ENCODE measurements at places on chromosomes 2 and 18. TPM values are rescaled to one million over a fixed set of nuclear protein-coding genes. Genes with fewer than 3 reads are reported as not detected.

Gene ELOA2
- total RNA-seq: not detected

Gene OSR1
- 12.5 TPM for total RNA-seq

DNA sequence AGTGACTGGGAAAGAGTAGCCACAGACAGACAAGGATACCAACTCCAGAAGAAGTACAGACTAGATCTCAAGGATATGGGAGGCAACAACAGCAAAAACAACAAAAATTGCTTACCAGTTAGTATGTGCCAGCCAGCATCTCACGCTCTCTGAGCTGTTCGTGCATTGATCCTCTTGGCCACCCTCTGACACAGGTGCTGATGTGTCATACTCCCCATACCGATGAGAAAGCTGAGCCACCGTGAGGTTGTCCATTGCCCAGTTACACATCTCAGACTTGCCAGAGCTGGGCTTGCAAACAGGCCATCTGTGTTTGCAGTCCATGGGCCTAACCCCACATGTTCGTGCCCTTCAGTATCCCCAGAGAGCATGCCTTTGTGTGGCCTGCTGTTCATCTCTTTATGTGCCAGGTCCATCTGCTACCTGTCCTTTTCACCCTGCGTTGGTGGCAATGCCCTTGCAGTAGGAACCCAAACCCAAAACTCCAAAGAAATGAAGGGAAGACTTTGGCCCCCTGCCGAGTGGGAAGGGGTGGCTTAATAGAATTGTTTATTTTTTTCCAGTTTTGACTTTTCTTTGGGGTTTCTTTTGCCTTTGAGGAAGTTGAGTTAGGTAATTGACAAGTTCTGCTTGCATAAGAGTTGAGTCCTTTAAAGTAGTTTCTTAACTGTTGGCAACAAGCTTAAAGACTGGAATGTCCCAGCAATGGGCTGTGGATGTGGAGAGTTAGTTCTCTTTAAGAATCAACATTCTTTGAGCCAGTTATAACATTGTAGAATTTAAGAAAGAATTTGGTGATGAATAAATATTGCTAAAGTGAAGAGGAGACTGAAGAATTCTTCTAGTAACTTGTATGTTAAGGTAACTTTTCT lies 46.7 kb downstream of the LYPD6B start:
- H3K27me3 ChIP-seq: no peaks in the 10 kb centered on the region
- H3K4me3 ChIP-seq: no peak overlapping the region
- H3K27ac ChIP-seq: no peak overlapping the region
- no peaks in the 10 kb centered on the region for H3K36me3 ChIP-seq
- DNase-seq: no peak

- no peak overlapping the region for H3K4me3 ChIP-seq
- H3K27me3 ChIP-seq: no peaks in the 10 kb centered on the region
- peaks cover 29% of the 10 kb centered on the region for H3K4me1 ChIP-seq
- no peak for DNase-seq
Observed at GRCh38 chr2:177396703-177397460, 4.3 kb downstream of the AGPS start.

DNA sequence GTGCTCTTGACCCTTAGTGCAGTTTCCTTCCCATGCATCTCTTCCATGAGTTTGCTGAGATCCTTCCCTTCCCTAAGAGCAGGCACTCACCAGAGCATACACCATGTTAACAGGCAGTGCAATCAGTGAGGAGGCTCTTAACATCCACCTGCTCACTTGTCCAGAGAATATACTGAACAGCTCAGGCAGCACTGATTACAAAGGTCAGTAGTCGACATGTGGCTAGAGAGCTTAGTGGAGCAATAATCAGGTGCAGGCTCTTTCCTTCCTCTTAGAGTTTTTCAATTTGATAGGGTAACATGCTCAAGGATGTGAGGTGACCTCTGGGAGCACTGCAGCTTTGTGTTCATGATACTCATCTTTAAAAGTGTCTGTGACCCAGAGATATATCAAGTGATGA lies 144.1 kb upstream of the SETBP1 start:
- no peak for DNase-seq
- H3K27me3 ChIP-seq: no peaks in the 10 kb centered on the region
- H3K27ac ChIP-seq: no peak overlapping the region
- no peaks in the 10 kb centered on the region for H3K4me1 ChIP-seq
- H3K36me3 ChIP-seq: no peaks in the 10 kb centered on the region

GRCh38 chr2:183069174-183069573 lies 9.4 kb upstream of the DUSP19 start:
- no peaks in the 10 kb centered on the region for H3K4me1 ChIP-seq
- H3K27ac ChIP-seq: no peak overlapping the region
- DNase-seq: no peak
- no peaks in the 10 kb centered on the region for H3K27me3 ChIP-seq
- no peaks in the 10 kb centered on the region for H3K36me3 ChIP-seq

Gene SERPINB5
- total RNA-seq: not detected

DNA sequence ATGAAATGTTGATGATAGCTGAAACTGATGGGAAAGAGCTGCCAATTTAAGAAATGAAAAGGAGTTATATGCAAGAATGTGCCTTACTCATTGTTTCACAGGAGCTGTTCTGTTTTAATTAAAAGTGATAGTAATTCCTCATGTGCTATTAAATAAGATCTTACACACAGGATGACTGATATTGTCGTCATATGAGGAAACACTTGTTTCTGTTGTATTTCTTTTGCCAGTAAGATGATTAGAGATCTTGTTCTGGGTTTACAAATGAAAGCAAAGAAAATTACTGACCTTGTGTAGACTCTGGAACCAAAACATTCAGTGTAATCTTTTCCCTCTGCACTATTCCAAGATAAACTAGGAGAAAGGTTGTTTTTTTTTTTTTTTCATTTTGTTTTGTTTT lies 123.6 kb downstream of the MAP3K20 start:
- DNase-seq: no peak
- H3K36me3 ChIP-seq: peaks cover 13% of the 10 kb centered on the region
- no peak overlapping the region for H3K4me3 ChIP-seq
- no peaks in the 10 kb centered on the region for H3K4me1 ChIP-seq

- H3K36me3 ChIP-seq: no peaks in the 10 kb centered on the region
- no peak overlapping the region for H3K27ac ChIP-seq
- no peaks in the 10 kb centered on the region for H3K27me3 ChIP-seq
- H3K4me3 ChIP-seq: no peak overlapping the region
- no peaks in the 10 kb centered on the region for H3K4me1 ChIP-seq
- no peak for DNase-seq
Observed at GRCh38 chr2:162198239-162198638, 45.0 kb downstream of the FAP start.

Data from right atrium auricular region (tissue), 2 donors.